ENCODE measurements at places on chromosomes 2 and 18. TPM values are rescaled to one million over a fixed set of nuclear protein-coding genes. Genes with fewer than 3 reads are reported as not detected.

HPCAL1 gene
- total RNA-seq, result 312 TPM

DNA sequence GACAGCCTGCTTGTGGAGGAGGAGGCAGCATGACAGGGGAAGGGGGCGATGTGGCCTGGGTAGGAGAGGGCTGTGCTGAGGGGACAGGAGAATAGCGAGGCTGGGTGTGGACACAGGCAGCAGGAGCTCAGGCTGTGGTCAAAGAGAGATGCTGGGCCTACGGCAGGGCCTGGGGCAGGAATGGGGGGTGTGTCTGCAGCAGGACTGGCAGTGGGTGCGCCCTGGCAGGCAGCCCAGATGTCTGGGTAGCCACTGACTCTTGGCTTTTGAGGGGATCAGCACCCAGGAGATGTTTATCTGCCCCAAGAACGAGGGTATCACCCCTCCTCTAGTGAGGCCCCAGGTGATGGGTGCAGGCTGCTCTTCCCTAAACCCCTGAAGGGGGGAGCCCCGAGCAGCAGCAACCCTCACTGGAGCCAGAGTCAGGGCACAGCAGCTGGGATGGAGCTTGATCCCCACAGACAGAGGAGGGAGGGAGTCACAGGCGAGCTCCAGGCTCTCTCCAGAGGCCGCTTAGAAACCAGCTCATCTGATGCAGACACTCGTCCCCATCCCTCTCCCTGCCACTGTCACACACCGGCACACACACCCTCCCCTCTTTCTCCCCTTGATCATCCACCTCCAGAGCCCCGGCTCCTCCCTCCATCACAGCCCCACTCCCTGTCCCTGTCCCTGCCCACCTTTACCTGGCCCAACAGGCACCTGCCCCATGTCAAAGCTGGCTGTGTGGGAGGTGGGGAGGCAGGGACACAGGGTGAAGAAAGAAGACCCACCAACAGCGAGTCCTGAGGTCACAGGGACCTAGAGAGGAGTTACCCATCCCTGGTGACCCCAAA is 29.8 kb upstream of the TNS1 start:
- no peak overlapping the region for H3K27ac ChIP-seq
- peaks cover 10% of the 10 kb centered on the region for H3K27me3 ChIP-seq
- H3K36me3 ChIP-seq, result no peaks in the 10 kb centered on the region
- DNase-seq, result no peak
- no peak overlapping the region for H3K4me3 ChIP-seq
- no peaks in the 10 kb centered on the region for H3K4me1 ChIP-seq

DNA sequence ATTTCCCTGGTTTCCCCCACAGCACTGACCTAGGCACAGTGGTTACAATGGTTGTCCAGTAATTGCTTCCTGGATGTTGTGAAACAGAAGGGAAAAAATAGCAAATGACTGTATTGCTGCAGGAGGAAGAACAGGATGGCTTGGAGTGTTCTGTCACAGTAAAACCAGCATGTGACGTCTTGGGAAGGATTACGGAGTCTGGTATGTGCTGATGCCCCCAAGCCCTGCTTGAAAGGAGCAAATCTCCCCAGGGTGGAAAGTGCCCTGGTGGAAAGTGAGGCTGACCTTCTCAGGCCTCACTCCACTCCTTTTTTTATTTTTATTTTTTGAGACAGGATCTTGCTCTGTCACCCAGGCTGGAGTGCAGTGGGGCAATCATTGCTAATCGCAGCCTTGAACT is 7.8 kb downstream of the RAB11FIP5 start:
- DNase-seq, result no peak
- H3K27me3 ChIP-seq, result no peaks in the 10 kb centered on the region
- no peak overlapping the region for H3K27ac ChIP-seq
- H3K4me3 ChIP-seq, result no peak overlapping the region
- H3K4me1 ChIP-seq, result peaks cover 4% of the 10 kb centered on the region
- no peaks in the 10 kb centered on the region for H3K36me3 ChIP-seq

DNA sequence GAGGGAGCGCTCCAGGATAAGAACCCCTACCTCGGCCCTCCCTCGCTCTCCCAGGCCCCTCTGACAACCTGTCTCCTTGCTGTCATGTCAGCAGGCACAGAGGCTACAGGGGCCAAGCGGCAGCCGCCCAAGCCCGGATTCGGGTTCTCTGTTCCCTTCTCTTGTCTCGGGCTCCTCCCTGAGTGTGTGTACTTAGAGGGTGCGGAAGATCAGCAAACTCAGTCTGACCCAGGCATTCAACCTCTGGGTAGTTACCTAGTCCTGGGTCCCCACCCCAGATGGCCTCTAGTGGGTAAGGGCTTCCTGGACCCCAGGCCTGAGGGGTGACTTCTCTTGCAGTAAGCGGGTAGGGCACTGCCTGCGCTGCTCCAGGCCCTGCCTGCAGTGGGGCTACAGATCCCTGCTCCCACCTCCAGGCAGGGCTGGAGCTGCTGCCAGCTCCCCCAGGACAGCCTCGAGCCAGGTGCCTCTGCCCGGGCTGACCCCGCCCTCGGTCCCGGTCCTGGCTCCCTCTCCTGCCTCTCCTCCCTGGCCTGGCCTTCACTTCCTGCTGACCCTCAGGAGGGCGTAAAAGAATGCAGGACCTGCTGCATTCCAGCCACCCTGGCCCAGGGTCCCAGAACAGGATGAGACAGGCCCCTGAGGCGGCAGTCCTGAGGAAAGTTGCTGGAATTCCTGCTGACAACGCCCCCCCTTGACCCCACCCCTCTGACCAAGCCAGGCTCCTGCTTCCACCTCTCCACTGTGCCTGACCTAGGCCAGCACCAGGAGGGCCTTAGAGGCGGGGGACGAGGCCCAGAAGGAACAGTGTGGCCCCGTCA is 22.0 kb downstream of the GPC1 start:
- DNase-seq, result no peak
- no peaks in the 10 kb centered on the region for H3K4me1 ChIP-seq
- H3K4me3 ChIP-seq, result no peak overlapping the region
- H3K36me3 ChIP-seq, result no peaks in the 10 kb centered on the region

DYNAP gene
- total RNA-seq, result not detected

DNA sequence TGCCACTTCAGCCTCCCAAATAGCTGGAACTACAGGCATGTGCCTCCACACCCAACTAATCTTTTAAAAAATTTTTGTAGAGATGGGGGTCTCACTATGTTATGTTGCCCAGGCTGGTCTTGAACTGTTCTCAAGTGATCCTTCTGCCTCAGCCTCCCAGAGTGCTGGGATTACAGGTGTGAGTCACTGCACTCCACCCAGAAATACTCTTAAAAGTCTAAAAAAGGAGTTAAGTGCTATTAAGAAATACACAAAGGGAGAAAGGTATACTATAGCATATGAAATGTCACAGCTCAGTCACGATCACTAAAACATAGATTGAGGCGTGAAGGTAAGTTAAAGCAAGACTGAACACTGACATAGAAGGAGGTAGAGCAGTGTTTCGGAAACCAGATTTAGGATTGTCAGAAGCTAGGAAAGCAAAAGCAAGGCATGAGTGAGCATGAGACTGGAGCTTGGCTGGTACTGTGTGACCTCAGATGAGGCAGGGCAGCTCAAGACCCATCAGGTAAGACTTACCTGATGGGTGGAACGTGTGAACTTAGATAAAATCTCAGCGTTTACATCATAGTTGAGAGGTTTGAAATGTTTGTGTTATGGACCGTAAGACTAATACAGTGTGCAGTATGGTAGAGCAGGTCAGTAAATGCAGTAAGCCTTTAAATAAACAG is 9.2 kb downstream of the CCNYL1 start:
- H3K27ac ChIP-seq, result peak overlapping the region; percentile 20
- H3K36me3 ChIP-seq, result no peaks in the 10 kb centered on the region
- H3K4me3 ChIP-seq, result no peak overlapping the region
- DNase-seq, result peak; percentile 15
- H3K4me1 ChIP-seq, result peaks cover 36% of the 10 kb centered on the region

GRCh38 chr18:63042351-63042750 is 277.2 kb downstream of the BCL2 start:
- no peaks in the 10 kb centered on the region for H3K4me1 ChIP-seq
- no peaks in the 10 kb centered on the region for H3K36me3 ChIP-seq
- H3K27ac ChIP-seq, result no peak overlapping the region
- DNase-seq, result no peak
- H3K27me3 ChIP-seq, result peaks cover 40% of the 10 kb centered on the region
- H3K4me3 ChIP-seq, result no peak overlapping the region

UGT1A7 gene
- total RNA-seq, result not detected
